ENCODE measurements at places on chromosomes 7 and 10.
A peak's percentile ranks its signal among the peaks of the same experiment; 100 is the strongest.

GRCh38 chr10:44951576-44952226, 7.9 kb upstream of the RASSF4 start:
- no peak for DNase-seq

- peak; percentile 15 for DNase-seq
These were observed 149.6 kb downstream of the C10orf105 start for GRCh38 chr10:71569775-71570588.

DNA sequence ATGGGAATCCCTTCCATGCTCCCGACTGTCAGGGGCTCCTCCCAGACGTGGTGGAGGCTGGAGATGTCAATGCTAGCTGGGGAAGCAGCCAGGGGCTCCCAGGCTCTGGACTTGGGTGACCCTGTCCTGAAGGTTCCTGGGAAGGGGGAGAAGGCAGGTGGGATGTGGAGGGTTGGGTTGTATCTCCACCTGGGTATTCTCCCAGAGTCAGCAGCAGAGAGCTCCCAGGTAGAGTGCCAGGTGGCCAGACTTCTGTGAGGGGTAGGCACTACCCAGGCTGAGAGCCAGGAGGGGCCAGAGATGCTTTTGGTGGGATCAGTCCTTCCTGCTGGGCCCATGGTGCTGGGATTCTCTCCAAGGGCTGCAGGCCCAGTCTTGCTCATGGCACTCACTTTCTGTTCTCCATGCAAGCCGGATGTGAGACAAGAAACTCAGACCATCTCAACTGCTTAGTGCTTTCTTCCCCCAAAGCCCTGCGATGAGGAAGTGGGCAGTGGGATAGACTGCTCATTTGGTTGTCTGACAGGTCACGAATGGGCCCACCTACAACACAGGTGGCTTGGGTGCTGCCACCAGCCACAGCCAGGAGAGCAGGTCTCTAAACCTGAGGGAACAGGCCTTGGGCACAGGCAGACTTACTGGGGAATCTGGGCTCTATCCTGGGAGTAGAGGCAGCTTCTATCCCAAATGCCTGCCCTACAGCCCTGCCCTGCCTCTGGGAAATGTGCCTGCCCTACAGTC, 52.5 kb upstream of the CAMK2B start:
- no peak for DNase-seq

GRCh38 chr10:120513307-120513796, 56.3 kb downstream of the PLPP4 start:
- no peak for DNase-seq

GRCh38 chr10:124616040-124616835, 127.9 kb downstream of the FAM53B start:
- DNase-seq, result no peak

DNA sequence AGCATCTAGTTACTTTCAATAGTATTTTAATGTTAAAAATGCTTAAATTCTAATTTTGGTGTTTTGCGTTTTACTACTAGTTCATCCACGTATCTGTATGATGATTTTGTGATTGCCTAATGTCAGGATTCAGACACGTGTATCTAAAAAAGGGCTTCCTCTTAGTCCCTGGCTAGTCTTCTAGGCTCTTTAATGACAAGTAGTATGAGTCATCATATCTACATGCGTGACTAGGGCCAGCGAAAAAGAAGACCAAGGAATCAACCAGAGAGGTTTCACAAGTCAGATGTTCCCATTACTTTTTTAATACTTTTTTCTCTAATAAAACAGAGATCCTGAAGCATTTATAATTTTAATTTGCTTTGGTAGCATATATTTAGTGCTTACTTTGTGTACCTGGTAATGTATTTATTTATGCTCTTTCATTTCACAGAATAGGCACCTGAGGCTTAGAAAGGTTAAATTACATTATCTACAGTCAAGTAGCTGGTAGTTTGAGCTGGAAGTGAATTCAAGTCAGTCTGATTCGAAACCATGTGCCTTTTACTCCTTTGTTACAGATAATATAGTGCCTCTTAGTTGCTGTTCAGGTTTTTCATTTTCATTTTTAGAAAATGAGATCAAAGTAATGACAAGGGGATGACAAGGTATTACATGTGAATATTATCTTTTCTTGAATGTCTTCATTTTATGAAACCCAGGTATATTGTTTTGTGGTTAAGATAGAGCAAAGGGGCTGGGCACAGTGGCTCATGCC, 140.3 kb downstream of the FOXP2 start:
- no peak for DNase-seq

DNA sequence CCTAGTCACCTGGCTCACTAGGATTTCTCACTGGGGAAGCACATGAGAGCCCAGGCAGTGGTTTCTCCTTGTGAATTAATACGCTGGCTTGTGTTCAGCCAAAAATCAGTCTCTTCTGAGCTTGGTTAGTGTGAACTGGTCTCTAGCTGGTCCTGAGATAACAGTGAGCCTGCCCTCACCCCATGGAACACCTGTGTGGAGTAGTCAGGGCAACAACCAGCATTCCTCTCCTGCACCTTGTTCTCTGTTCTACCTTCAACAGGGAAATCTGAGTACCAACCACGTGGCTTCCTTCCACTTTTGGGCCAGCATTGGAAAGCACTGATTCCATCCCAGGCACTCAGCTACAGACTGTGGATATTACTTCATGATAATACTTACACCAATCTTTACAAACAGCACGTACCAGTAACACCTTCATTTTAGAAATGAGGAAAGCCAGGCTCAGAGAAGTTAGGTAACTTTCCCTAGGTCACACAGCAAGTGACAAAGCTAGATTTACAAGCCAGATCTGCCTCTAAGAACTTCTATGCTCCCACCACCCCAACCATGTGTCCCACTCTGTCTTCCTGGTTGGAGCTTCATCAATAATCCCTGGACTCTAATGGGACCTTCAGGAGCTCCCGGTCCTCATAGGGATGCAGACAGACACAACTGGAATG, 106.6 kb downstream of the GRID1 start:
- DNase-seq, result no peak

GRCh38 chr10:65805993-65806392, 1119.8 kb upstream of the LRRTM3 start:
- DNase-seq, result no peak

- DNase-seq, result no peak
These were observed 6.5 kb upstream of the KIAA1549 start for GRCh38 chr7:138987686-138988085.

- DNase-seq, result peak; percentile 7
These were observed 133.4 kb downstream of the CUL2 start for GRCh38 chr10:34956756-34957155.

DNA sequence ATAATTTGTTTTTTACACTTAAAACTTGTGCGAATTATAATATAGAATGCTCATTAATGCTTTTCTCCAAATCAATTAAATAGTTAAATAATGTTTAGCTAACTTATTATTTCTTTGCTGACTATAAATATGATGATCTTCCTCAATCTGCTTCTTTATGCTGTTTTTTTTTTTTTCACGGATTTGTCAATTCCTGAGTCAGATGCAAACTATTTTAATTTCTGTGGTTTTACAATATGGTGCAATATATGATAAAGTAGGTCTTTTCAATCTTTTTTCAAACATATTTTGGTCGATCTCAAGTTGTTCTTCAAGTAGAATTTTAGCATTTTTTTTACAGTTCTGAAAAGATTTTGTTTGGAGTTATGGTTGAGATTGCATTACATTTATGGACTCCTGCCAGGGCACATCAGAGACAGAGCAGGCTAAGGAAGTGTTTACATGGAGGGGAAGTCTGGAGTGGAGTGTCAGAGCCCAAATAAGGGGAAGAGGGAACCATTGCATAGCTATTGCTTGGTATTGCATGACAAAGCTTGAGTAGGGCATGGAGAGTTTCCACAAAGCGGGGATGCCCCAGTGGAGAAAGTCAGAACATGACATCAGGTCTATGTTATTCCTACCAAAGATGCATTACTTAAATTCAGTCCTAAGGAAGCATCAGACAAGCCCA, 204.4 kb downstream of the OTUD1 start:
- DNase-seq, result no peak

DNA sequence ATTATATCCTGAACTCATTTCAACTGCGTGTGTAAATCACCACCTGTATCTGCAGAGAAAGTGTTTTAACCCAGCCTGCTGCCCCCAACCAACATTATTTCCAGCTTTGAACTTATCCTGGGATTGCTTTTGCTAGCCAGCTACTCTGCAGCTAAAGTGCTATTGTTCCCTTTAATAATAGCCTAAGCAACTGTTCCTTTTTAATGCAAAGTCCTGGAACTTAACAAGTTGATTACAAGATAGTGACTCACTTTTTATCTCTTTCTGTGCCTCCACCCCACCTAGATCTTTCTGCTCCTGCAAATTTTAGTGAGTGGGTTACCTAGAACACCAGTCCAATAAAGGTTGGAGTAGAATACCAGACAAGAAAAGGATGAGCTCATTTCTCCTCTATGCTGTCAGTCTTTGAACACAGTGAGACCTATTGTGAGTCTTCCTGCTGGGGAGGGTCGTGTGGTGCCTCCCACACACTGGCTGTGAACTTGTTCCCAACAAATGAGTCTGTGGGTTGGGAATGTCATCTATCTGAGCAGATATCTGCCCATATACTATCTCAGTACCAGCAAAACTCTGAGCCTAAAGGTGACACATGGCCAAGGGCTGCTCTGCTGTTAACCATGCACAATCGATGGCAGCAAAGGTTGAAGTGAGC, 137.7 kb downstream of the FAM204A start:
- no peak for DNase-seq

- no peak for DNase-seq
These were observed 15.7 kb upstream of the ARMC3 start for GRCh38 chr10:22911889-22912762.

DNA sequence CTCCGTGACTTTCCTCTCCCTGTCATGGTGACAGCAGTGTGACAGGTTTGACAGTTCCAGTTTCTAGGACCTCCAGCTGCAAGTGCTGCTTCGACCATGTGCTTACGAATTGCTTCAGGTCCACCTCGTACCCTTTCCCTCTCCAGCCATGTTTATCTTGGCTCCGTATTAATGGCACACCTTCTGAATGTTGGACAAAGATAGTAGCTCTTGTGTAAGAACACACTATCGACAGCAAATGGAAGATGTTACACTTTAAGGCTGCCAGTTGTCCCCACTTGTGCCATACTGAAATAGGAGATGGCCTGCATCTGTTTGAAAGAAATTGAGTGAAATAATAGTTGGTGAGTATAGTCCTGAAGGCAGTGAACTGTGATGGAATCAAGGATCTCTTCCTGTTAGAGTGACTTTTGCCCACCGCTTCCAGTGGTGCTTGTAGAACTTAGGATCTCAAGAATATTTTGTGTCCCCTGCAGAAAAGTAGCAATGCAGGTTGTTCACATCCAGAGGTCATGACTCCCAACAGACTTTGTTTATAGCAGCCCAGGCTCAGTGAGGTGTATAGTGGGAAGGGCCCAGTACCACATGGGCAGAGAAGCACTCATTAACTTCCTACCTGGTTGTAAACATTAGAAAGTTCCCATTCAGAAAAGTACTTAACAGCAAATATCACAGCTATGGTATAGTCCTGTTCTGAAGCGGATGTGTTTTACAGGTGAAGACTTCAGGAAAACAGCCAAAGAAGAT, 629.7 kb upstream of the GALNT17 start:
- DNase-seq, result no peak

DNA sequence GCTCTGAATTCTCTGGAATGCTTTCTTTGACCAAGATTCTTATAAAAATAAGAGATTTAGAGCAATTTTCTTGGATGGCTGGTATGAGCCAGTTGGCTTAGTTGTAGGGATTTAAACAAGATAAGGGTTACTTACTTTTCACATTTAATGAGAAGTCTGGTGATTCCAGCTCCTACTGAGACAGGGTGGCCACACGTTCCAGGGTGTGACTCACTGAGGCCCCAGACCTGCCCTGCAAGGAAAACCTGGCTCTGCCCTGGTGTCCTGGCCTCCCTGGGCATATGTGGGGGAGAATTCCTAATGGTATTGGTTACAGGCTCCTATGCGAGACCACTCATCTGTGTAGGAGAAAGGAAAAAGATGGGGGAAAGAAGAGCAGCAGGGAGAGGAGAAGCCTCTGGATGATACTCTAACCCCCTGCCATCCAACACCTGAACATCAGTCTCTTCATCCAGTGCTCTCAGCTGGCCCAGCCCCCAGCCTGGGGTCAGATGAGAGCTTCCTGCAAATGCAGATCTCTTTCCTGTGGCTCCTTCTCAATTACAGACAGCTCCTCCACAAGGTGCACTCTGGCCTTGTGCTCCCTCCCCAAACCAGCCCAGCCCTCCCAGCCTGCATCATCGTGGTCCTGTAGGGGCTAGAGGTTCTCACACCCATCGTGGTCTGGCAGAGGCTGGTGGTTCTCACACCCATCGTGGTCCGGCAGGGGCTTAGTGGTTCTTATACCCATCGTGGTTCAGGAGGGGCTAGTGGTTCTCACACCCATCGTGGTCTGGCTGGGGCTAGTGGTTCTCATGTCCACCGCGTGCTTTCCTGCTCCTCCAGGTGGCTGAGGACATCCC, 139.9 kb downstream of the EGFR start:
- peak; percentile 87 for DNase-seq

- DNase-seq, result peak; percentile 7
These were observed 28.4 kb downstream of the COA1 start for GRCh38 chr7:43700646-43701499.

DNA sequence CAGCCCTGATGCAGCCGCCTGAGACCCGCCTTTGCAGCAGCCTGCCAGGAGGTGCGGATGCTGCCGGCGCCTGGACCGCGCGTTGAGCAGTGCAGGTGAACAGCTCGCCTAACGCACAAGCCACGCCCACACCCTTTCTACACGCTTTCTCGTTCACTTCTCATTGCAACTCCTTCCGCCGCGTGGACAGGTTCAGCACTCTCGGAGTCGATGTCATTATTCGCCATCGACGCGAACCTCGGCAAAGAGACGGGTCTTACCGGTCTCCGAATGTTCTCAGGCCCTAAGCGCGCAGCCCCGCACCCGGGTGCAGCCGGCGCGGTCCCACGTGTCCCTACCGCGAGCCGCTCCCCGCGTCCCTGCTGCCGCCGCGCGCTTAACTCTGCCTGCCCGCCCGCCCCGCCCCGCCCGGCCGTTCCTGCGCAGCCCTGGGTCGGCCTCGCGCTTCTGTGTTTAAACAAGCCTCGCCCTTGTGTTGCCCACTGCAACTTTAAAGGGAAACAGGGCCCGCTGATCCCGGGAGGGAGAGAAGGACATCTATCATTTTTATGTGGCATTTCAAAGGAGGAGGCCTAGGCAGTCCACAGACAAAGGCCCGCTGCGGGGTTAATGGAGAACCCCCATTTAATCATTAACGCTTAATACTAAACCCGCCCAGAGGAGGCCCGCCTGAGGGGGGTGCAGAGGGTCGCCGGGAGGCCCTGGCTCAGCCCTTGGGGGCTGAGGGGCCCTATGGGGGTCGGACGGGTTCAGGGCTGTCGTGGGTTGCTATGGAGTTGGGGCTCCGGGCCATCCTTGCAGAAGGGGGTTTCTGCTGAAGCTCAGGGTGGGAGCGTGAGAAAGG, 128.5 kb downstream of the WDR11 start:
- DNase-seq, result no peak

DNA sequence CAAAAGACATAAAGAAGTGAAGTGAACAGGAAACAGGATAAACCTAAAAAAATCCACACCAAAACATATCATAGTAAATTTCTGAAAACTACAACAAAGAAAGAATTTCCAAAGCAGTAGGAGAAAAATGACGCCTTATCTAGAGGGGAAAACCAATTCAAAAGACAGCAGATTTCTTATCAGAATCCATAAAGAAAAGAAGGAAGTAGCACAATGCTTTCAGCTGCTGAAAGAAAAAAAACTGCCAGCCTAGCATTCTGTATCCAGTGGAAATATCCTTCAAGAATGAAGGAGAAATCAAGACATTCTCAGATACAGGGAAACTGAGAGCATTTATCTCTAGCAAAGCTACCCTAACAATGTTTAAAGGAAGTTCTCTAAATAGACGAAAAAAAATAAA, 37.8 kb downstream of the PDLIM1 start:
- DNase-seq, result no peak
